ENCODE measurements at places on chromosomes 1 and 21. TPM values are rescaled to one million over a fixed set of nuclear protein-coding genes. Genes with fewer than 3 reads are reported as not detected.
A peak's percentile ranks its signal among the peaks of the same experiment; 100 is the strongest.

DNA sequence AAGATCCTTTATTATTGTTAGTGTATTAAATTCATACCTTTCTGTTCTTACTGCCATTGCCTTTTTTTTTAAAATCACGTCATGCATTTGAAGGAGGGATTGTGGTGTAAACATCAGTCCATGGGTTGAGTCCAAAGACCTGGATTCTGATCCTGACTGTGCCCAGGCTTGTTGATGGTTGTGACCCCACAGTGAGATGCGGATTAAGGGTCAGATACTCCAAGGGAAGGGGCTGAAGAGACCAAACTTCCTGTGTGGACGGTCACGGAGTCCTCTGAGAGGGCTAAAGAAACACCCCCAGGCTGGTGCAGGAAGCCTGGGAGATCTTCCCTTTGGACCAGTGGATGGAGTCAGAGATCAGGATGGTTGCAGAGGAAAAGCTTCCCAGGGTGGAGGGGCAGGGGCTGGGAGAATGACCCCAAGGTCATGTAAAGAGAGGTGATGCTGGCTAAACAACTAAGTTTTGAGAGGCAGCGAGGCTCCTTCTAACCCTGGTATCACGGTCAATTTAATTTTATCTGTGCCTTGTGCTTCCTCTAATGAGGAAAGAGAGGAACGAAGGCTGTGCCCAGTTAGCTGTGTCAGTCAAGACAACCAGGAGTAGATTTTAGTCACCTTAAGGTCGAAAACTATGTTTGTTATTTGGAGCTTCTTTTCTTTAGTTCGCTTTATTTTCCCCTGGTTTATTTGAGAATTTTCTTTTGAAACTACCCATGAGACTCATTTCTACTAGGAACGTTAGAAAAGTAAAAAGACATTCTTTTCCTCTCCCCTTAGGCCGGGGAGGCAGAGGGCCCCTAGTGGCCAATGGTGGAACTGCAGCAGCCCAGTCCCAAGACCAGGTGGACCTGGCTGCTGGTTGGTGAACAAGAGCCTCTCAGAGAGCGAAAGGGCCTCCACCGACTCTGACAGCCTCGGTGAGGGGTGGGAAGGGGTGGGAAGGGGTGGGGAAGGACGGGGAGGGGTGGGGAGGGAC lies 8.7 kb upstream of the GPR161 start:
- H3K4me3 ChIP-seq: no peak overlapping the region
- H3K4me1 ChIP-seq: no peaks in the 10 kb centered on the region
- peak; percentile 92 for DNase-seq
- H3K27me3 ChIP-seq: no peaks in the 10 kb centered on the region
- H3K36me3 ChIP-seq: no peaks in the 10 kb centered on the region

GRCh38 chr21:29523646-29524045 lies 224.9 kb downstream of the BACH1 start:
- H3K4me1 ChIP-seq: no peaks in the 10 kb centered on the region
- no peaks in the 10 kb centered on the region for H3K27me3 ChIP-seq
- no peak overlapping the region for H3K27ac ChIP-seq
- no peak for DNase-seq
- no peak overlapping the region for H3K4me3 ChIP-seq
- no peaks in the 10 kb centered on the region for H3K36me3 ChIP-seq

DNA sequence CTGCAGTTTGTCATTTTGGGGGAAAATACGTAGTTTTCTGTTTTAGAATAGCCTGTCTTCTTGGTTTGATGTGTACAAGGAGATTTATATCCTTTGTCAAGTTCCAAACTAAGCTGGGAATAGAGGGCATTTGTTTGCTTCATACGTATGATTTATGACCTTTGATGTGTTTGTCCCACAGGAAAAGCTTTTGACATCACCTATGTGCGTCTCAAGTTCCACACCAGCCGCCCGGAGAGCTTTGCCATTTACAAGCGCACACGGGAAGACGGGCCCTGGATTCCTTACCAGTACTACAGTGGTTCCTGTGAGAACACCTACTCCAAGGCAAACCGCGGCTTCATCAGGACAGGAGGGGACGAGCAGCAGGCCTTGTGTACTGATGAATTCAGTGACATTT lies 79.9 kb downstream of the LAMC1 start:
- DNase-seq: no peak
- H3K4me1 ChIP-seq: peaks cover 25% of the 10 kb centered on the region
- H3K4me3 ChIP-seq: no peak overlapping the region
- H3K27me3 ChIP-seq: no peaks in the 10 kb centered on the region
- no peak overlapping the region for H3K27ac ChIP-seq

- peaks cover 4% of the 10 kb centered on the region for H3K4me1 ChIP-seq
- no peak within 1 kb of the TSS for H3K4me3 ChIP-seq
- no peak for DNase-seq
- H3K27ac ChIP-seq: peak within 1 kb of the TSS; percentile 74
These were observed at the start of gene TFF1 for GRCh38 chr21:42366292-42367010. Gene TFF1, minus strand, starts transcription at chr21:42366535. Its CDS starts 40 bp downstream, at chr21:42366495.

DNA sequence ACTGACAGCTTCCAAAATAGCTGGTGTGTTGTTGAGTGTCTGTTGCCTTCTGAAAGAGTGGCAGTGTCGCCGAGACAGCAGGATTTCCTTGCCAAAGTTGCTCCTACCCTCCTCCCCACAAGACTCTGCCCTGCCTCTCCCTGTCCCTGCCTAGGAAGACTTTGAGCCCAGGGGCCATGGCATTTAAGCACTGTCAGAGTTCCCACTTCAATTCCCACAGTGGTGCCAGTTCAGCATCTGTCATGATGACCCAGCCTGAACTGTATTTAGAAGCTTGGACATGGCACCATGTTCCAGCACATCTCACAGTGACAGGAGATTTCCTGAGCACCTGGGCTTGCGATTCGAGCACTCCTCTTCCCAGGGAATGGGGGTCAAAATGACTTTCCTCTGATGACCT lies 43.6 kb downstream of the TBX15 start:
- DNase-seq: no peak
- no peak overlapping the region for H3K27ac ChIP-seq
- peaks cover 25% of the 10 kb centered on the region for H3K27me3 ChIP-seq
- H3K4me1 ChIP-seq: peaks cover 6% of the 10 kb centered on the region
- no peaks in the 10 kb centered on the region for H3K36me3 ChIP-seq

GRCh38 chr1:110176299-110176956 lies 26.1 kb downstream of the SLC6A17 start:
- H3K27ac ChIP-seq: no peak overlapping the region
- no peak for DNase-seq

- DNase-seq: no peak
- peaks cover 18% of the 10 kb centered on the region for H3K4me1 ChIP-seq
- H3K4me3 ChIP-seq: no peak overlapping the region
- H3K27ac ChIP-seq: no peak overlapping the region
- H3K36me3 ChIP-seq: no peaks in the 10 kb centered on the region
These were observed 29.6 kb upstream of the FMO2 start for GRCh38 chr1:171155484-171155883.

DNA sequence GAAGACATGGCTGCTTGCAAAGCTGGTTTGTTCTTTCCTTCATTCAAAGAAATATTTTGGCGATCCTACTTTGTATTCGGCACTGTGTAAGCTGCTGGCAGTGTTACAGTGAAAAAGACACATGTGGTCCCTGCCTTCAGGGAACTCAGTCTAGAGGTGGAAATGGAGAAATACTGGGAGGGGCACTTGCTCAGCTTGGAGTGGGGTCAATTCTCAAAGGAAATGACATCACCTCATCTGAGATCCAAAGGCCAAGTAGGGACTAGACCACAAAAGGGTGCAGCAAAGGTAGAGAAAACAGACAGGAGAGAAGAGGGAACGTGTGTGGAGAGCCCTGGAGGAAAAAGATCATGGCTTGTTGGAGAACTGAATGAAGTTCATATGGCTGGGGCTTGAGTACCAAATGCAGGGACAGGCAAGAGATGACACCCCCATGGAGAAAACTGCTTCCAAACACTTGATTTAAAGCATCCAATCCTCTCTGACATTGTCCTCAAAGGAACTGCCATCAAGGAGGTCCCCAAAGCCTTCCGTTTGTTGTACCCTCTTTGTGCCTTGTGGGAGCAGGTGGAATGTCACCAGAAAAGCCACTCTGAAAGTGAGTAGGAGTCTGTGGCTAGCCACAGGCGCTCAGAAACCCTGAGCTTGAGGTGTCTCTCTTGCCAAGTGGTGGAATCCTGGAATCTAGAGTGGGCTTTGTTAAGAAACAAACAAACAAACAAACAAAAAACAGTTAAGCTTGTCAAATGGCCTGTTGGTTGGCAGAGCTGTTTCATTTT lies 48.3 kb upstream of the TDRD10 start:
- DNase-seq: no peak
- peaks cover 7% of the 10 kb centered on the region for H3K4me1 ChIP-seq
- peaks cover 18% of the 10 kb centered on the region for H3K27me3 ChIP-seq
- no peaks in the 10 kb centered on the region for H3K36me3 ChIP-seq

DNA sequence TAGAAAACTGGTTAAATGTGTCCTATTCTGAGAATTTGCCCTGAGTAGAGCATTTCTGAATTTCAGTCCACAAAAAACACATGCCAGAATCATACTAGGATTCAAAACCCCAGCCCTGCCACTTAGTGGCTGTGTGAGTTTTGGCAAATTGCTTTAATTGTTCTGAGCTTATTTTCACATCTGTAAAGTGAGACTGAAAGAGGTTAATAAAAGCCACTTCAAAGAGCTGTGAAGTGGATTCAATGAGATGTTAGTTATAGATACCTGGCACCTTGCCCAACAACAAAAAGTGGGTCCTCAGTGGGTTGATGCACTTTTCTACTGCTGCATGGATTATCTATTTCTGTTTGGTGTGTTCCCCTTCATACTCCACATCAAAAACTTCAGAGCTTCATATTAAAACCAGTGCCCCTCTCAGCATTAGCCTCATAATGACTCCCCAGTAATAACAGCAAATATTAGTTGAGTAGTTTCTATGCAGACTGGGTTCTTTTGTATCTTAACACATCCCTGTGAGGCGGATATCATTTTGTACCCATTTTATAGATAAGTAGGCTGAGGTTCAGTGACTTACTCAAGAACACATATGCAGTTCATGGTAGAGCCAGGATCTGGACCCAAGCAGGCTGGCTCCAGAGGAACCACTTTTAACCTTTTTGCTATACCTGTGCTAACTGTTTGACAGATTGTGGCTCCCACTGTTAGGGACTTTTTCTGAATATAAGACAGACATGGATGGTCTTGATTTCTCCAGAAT lies 14.2 kb upstream of the ADORA3 start:
- no peaks in the 10 kb centered on the region for H3K27me3 ChIP-seq
- H3K4me1 ChIP-seq: no peaks in the 10 kb centered on the region
- no peaks in the 10 kb centered on the region for H3K36me3 ChIP-seq
- H3K27ac ChIP-seq: no peak overlapping the region
- H3K4me3 ChIP-seq: no peak overlapping the region

- H3K4me1 ChIP-seq: no peaks in the 10 kb centered on the region
- H3K27me3 ChIP-seq: no peaks in the 10 kb centered on the region
- no peak overlapping the region for H3K27ac ChIP-seq
- peaks cover 27% of the 10 kb centered on the region for H3K36me3 ChIP-seq
- no peak overlapping the region for H3K4me3 ChIP-seq
These were observed 52.7 kb downstream of the ZBTB17 start for GRCh38 chr1:15923241-15923640.

DNA sequence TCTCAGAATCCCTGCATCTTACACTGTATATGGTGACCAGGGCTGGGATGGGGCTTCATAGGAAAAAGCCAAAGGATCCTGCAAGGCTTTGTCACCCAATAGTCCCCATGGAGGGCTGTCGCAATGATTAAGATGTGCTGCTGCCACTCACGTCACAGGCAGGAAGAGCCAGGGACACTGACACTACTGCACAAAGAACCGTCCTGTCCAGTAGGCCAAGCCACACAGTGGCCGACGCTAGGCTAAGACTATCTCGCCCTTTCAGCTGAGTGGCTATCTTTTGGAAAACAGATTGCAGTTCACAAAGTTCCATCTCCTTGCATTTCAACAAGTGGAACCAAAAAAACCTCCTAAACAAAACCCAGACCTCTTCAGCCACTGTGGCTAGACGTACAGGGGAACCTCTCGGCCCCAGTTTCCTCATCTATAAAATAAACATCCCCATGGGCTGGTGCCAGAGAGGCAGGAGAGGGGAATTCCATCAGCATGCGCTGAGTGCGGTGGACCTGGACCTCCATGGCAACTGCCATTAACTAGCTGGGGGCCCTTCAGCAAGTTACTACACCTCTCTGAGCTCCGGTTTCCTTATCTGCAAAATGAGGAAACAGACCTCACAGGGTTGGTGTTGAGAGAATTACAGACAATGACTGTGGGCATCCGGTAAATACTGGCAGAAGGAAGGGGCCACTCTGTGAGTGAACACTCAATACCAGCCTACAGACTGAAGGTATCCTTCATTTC lies 8.7 kb downstream of the CAPZB start:
- no peaks in the 10 kb centered on the region for H3K27me3 ChIP-seq
- H3K4me3 ChIP-seq: no peak overlapping the region
- peaks cover 40% of the 10 kb centered on the region for H3K4me1 ChIP-seq
- H3K27ac ChIP-seq: no peak overlapping the region
- H3K36me3 ChIP-seq: peaks cover 12% of the 10 kb centered on the region
- no peak for DNase-seq

Gene RSPH1
- total RNA-seq: 5.2 TPM

All from type B pancreatic cell (in vitro differentiated cells).